Peyer's patch (tissue), 4 donors: ENCODE measurements at places on chromosomes 12 and 14. TPM values are rescaled to one million over a fixed set of nuclear protein-coding genes. Genes with fewer than 3 reads are reported as not detected.

- H3K27ac ChIP-seq, result no peak overlapping the region
- H3K4me1 ChIP-seq, result no peaks in the 10 kb centered on the region
- no peaks in the 10 kb centered on the region for H3K27me3 ChIP-seq
- DNase-seq, result no peak
- no peak overlapping the region for H3K4me3 ChIP-seq
- no peaks in the 10 kb centered on the region for H3K36me3 ChIP-seq
Observed at GRCh38 chr14:78005325-78005724, 164.8 kb upstream of the NRXN3 start.

- H3K4me3 ChIP-seq, result no peak overlapping the region
- no peaks in the 10 kb centered on the region for H3K36me3 ChIP-seq
- H3K27me3 ChIP-seq, result no peaks in the 10 kb centered on the region
- peak; percentile 25 for DNase-seq
Observed at GRCh38 chr14:104385531-104386101, 193.9 kb upstream of the C14orf180 start.

DNA sequence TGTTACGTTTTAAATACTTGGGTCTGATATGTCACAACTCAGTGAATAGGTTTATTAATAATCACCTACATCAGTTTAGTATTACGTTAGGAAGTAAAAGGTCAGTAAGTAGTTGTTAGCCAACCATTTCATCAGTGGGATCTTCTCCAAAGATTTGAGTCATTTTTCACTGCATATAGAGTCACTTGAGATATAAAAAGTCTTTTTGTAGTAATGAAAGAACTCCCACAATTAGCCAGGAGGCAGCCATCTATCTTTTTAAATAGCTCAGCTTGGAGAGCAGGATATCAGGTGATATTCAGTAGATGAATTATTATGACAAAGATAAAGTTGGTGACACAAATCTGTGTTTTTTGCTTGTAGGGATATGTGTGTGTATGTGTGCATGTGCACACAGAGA is 309.3 kb downstream of the PDZRN4 start:
- no peaks in the 10 kb centered on the region for H3K36me3 ChIP-seq
- H3K27me3 ChIP-seq, result no peaks in the 10 kb centered on the region
- no peak for DNase-seq
- no peaks in the 10 kb centered on the region for H3K4me1 ChIP-seq

DNA sequence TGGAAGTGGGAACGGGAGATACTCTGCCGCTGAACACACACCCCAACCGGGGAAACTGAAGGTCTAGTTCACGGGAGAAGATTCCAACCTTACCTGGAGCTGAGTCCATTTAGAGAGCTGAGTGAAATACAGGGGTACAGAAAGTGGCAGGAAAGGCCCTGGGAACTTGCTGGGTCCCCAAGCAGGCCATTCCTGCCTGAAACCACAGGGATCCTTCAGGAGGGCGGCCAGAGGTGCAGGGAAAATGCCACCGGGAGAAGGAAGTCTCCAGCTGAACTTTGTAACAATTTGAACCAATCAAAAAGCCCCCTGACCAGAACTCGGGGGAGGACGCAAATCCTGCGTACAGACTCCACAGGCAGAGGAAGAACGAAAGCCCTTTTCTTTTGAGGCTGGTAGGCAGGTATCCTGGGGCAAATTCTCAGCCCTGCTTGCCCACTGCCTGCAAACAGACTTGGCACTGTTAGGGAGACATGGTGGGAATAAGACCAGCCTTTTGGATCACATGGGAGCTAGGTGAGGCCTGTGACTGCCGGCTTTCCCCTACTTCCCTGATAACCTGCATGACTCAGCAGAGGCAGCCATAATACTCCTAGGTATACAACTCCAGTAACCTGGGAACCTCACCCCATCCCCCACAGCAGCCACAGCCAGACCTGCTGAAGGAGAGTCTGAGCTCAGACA is 170.9 kb downstream of the SEC23A start:
- H3K4me3 ChIP-seq, result no peak overlapping the region
- no peak for DNase-seq
- no peaks in the 10 kb centered on the region for H3K4me1 ChIP-seq
- no peaks in the 10 kb centered on the region for H3K36me3 ChIP-seq
- no peaks in the 10 kb centered on the region for H3K27me3 ChIP-seq

GRCh38 chr14:77139540-77140358 is 1.8 kb downstream of the ZDHHC22 start:
- no peaks in the 10 kb centered on the region for H3K27me3 ChIP-seq
- H3K27ac ChIP-seq, result no peak overlapping the region
- no peak for DNase-seq
- peaks cover 31% of the 10 kb centered on the region for H3K4me1 ChIP-seq
- H3K4me3 ChIP-seq, result peak overlapping the region; percentile 24
- H3K36me3 ChIP-seq, result no peaks in the 10 kb centered on the region

- H3K36me3 ChIP-seq, result no peaks in the 10 kb centered on the region
- H3K4me3 ChIP-seq, result no peak overlapping the region
- H3K4me1 ChIP-seq, result peaks cover 4% of the 10 kb centered on the region
- DNase-seq, result no peak
Observed at GRCh38 chr14:30272848-30273832, 285.8 kb upstream of the G2E3 start.

DNA sequence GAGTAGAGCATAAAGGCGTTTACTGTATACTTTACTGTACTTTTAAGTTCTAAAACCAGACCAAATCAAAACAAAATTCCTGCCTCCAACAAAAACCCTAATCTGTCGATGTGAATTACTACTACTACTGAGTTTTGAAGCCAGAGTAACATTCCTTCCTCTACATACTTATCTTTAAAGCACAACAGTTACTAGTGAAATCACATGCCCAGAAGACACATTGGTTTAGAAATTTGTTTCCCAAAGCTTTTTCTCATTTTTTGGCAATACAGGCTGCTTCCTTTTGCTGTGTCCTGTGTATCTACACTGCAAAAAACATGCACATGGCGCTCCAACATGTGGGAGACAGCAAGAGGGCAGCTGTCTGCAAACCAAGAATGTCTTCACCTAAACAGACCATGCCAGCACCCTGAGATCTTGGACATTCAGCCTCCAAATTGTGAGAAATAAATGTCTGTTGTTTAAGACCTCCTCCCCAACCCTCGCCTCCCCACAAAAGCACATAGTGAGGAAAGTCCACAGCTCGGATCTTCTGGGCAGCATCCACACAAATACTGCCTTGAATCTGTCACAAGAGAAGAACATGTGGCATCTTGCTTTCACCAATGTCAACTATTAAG is 21.1 kb downstream of the SETD3 start:
- H3K4me3 ChIP-seq, result no peak overlapping the region
- H3K27ac ChIP-seq, result no peak overlapping the region
- H3K36me3 ChIP-seq, result peaks cover 92% of the 10 kb centered on the region
- no peaks in the 10 kb centered on the region for H3K27me3 ChIP-seq
- no peak for DNase-seq

DNA sequence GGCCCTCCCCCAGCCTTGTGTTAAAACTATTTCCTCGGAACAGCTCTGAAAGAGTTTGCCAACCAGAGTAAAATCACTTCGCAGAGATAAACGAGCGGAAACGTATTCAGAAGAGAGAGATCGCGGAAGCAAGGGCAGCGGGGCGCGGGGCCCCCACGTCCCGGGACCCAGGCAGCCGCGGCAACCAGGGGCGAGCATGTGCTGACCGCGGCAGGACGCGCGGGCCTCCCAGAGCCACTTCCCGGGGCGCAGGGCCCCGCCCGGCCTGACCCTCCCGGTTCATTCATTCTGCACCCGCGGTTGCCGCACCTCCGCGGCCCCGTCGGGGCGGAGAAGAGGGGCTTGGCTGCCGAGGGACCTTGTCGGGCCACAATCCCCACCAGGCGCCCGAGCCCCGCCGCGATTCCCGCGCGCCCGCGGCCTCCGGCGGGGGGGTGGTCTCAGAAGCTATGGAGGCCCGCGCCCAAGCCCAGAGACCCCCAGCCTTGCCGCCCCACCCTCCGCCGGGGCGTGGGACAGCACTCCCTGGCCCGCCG is 598 bp downstream of the UBE2N start:
- H3K27ac ChIP-seq, result peak overlapping the region; percentile 96
- no peaks in the 10 kb centered on the region for H3K36me3 ChIP-seq
- H3K4me3 ChIP-seq, result peak overlapping the region; percentile 98
- no peaks in the 10 kb centered on the region for H3K27me3 ChIP-seq
- DNase-seq, result peak; percentile 35

Gene PLA2G1B
- total RNA-seq, result not detected
